ENCODE measurements at places on chromosomes 2 and 18. TPM values are rescaled to one million over a fixed set of nuclear protein-coding genes. Genes with fewer than 3 reads are reported as not detected.

DNA sequence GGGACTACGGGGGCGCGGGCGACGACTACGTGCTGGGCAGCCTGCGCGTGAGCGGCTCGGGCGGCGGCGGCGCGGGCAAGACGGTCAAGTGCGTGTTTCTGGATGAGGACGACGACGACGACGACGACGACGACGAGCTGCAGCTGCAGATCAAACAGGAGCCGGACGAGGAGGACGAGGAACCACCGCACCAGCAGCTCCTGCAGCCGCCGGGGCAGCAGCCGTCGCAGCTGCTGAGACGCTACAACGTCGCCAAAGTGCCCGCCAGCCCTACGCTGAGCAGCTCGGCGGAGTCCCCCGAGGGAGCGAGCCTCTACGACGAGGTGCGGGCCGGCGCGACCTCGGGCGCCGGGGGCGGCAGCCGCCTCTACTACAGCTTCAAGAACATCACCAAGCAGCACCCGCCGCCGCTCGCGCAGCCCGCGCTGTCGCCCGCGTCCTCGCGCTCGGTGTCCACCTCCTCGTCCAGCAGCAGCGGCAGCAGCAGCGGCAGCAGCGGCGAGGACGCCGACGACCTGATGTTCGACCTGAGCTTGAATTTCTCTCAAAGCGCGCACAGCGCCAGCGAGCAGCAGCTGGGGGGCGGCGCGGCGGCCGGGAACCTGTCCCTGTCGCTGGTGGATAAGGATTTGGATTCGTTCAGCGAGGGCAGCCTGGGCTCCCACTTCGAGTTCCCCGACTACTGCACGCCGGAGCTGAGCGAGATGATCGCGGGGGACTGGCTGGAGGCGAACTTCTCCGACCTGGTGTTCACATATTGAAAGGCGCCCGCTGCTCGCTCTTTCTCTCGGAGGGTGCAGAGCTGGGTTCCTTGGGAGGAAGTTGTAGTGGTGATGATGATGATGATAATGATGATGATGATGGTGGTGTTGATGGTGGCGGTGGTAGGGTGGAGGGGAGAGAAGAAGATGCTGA, 1.4 kb downstream of the SOX11 start:
- DNase-seq, result peak; percentile 73

DNA sequence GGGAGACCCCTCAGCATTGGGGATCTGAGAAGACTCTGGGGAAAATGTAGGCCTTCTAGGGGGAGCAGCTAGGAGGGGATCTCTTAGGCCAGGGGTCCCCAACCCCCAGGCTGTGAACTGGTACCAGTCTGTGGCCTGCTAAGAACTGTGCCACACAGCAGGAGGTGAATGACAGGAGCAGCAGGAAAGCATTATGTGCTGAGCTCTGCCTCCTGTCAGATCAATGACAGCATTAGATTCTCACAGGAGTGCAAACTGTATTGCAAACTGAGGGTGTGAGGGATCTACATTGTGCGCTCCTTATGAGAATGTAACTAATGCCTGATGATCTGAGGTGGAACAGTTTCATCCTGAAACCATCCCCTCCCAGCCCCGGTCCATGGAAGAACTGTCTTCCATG, 127.3 kb downstream of the SCG2 start:
- DNase-seq, result no peak

DNA sequence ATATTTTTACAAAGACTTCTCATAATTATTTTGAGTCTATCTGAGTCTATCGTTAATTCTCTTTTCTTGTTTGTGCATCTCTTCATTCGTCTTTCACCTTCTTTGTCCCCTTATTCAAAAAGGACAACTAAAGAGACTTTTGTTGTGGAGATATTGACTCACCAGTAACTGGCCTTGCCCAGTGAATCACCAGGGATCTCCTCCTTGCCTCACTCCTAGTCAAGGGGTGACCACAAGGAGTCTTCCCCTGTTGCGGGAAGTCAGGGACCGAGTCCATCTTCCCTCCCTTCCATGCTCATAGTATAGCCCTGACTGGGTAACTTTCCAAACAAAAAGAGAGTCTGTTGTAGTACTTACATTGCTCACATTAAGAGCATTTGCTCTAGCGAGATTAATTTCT, 158.9 kb downstream of the NEB start:
- DNase-seq, result no peak

DNA sequence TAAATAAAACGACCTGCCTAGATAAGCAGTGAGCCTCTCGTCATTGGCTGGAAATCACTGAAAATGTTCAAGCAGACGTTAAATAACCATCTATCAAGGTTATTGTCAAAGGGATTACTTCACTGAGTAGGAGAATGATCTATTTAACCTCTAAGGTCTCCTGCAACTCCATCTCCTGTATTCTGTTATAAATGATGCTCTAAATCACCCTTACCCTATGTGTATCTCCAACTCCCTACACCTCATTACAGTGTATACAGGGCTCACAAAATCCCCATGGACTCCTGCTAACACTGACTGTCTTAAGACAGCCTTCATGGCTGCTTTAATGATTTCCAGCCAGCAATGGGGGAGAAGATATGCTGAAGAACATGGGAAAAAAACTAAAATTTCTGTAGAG, 31.0 kb upstream of the BBS5 start:
- no peak for DNase-seq

GRCh38 chr18:34292594-34292993, 67.9 kb upstream of the NOL4 start:
- DNase-seq, result no peak

DNA sequence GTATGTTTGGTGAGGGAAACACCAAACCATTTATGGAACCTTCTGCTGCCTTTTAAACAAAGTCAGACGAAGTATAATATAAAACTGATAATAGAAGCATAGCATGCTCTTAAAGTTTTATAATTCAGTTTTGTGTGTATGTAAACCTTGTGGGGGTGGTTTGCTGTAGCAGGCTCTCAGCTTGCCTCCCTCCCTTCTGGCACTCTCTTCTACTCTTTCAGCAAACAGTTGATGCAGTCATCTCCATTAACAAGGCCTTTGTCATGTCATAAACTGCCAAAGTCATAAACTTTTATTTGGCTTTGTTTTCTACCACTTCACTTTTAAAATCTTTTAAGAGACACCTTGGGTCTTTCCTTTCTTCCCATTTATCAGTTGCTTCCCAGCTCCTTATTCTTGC, 448.2 kb upstream of the SETBP1 start:
- no peak for DNase-seq

DNA sequence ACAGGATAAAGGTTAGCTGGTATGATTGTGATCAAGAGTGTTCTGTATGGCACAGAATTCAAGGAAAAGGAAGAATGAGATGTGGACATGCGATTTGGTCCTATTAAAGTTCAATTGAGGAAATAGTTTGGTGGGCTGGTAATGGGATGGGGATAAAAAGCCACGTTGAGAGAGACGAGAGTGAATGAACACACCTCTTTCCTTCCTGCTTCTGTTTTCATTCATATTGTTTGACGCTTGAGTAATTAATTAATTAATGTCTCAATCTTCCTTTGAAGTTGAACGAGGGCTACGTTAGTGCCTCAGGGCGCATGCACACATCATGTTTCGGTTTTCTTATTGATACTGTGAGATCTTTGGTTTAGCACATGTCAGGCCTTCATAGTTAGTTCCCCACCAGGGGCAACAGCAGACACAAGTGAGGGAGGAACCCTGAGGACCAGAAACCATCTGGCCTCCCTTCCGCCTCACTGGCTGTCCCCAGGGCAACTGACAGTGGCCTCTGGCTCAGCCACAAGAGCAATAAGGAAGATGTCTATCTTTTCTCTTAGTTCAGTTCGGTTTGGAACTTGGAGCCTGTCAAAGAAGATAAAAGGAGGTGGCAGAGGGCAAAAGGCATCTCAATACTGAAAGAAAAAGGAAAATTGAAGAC, 116.0 kb downstream of the LIPG start:
- DNase-seq, result no peak

DNA sequence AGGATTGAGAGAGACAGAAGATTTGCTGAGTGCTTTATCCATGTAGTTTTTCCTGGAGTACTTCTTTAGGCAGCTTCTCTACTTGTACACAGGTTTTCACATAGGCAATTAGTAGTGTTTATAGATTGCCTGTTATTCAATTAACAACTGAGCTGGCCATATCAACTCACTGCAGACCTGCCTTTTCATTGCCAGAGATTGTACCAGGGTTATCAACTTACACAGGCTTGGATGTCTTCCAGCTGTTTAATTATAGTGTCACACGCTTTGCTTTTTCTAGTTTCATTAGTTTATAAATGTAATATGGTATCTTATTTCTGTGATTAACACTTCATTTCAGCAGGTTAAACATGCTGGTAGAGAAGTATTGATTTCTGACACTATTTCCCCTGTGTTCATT, 125.9 kb downstream of the GPD2 start:
- DNase-seq, result no peak

GRCh38 chr2:160305081-160305750, 105.1 kb upstream of the ITGB6 start:
- no peak for DNase-seq

- DNase-seq, result peak; percentile 81
These were observed 260.8 kb downstream of the TGIF1 start for GRCh38 chr18:3710712-3711301.

The HOXD1 gene
- 2.3 TPM for total RNA-seq
